ENCODE measurements at places on chromosomes 16 and 17.

- no peak for DNase-seq
Observed at GRCh38 chr17:21250854-21251253, 2.4 kb downstream of the NATD1 start.

DNA sequence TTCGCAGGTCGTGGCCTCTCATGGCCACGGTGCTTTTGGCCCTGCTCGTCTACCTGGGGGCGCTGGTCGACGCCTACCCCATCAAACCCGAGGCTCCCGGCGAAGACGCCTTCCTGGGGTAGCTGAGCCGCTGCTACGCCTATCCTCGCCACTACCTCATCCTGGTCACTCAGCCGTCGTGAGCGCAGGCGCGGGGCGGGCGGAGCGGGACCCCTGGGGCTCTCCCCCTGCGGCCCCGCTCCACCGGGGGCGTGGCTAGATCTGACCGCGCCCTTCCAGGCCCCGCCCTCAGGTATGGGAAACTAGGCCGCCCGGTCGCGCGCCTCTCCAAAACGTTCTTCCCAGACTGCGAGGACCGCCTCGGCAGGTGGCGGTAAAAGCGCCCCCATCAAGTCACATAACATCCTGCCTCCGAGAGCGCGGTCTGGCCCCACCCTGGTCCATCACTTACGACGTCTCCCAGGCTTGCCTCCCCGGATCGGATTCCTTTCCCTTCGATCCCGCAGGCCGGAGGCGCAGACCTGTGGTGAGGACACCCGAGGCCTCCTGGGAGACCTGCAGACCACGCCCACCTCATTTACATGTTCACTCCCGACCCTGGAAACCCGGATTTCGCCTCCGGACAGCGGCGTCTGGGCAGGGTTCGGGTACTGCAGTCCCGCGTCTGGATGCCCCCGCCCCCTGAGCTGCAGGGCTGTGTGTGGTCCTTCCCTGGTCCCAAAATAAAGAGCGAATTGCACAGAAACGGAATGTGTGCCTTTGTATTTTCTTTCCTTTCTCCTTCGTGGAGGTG, 91.5 kb upstream of the TMEM97 start:
- no peak for DNase-seq

GRCh38 chr16:81432937-81433557, 11.6 kb upstream of the CMIP start:
- no peak for DNase-seq

DNA sequence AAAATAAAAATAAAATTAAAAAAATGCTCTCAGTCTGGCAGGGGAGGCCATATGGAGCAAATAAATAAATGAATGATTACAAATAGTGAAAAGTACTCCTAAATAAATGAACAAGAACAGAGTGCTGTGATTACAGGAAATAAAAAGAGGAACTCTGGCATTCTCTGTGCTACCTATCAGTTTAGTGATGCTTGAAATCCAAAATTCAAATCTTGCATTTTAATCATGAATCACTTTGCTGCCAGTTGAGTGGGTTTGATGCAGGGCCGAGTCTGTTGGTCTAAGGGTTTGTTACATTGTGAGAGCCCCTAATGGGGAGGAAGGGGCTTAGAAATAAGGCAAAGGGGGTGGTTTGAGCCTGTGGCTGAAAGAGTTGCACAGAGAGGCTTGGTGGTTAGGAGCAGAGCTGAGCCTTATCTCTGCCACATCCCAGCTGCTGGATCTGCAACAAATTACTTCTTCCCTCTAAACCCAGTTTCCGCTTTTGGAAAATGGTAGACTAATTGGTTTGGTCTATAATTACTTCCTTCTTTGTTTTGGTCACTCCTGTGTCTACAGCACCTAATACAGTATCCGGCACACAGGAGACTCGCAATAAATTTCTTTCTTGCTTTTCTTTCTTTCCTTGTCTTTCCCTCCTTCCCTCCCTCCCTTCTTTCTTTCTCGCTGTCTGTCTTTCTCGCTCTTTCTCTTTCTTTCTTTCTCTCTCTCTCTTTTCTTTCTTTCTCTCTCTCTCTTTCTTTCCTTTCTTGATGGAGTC, 6.3 kb upstream of the ABCC1 start:
- no peak for DNase-seq

- no peak for DNase-seq
Observed at GRCh38 chr16:49637933-49638672, 217.8 kb downstream of the ZNF423 start.

DNA sequence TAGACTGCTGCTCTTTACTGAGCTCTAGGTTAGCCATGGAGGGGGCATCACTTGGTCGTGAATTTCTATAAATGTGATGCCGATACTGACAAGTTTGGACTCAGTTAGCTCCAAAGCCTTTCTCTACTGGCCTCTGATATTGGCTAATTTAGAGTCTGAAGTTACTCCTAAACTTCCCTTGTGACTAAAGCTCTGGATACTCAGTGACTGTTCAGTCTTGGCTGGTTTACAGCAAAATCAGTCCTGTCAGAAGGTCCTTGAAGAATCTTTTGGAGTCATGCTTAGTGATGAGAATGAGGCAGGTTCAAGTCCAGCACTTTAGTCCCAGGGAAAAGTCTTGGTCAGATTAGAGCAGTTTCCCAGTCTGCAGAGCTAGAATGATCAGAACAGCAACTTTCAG, 197.5 kb upstream of the HS3ST4 start:
- no peak for DNase-seq

- DNase-seq, result peak; percentile 23
Observed at GRCh38 chr17:58153046-58153445, 4.9 kb downstream of the OR4D1 start.

DNA sequence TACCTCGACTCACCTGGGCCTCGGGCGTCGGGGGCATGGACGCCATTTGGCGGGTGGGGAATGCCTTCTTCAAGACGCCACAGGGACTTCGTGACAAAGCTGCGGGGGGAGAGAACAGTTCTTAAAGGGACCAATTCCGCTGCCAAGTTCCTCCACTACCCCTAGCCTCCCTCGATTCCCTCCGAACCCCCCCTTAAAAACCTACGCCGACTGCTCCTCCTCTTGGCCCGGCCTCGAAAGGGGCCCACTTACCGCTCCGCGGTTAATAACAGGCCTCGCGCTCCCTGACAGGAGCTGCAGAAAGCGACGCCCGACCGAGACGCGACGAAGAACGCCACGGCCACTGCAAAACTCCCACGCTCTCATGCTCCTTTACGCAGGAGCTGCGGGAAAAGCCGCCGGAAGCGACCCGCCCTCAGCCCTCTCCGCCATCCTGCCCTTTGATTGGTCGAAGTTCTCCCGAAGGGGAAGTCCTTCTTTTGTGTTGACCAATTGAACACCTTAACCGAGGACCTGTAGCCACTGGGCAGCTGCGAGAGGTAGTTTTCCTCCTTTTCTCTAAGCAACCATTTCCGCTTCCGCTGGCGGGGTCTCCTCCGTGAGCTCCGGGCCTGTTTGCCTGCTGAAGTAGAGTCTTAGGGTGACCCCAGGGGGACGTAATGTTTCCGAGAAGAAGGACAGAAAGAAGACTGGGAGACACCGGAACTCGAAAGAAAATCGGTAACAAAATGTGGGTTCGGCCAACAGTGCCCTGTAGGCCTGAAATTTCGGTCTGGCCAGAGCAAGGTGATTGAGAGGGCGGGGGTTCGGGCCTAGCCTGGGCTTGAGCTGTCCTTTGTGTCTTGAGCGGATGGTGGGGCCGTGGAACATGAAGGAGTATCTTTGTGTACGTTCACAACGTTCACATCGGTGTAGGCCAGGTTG, at the start of the genes NAA60 and ZNF597:
TSS of gene NAA60 (plus strand) at position 573 of the 924 bp plus-strand sequence. CDS start 32,548 bp downstream, outside the sequence.
TSS of gene ZNF597 (minus strand) at position 397 of the 924 bp plus-strand sequence. CDS start at position 46, 351 bp downstream.
- DNase-seq, result peak; percentile 57

- no peak for DNase-seq
Observed at GRCh38 chr17:49523706-49524472, 28.8 kb downstream of the NGFR start.

- DNase-seq, result peak; percentile 7
Observed at GRCh38 chr17:3794557-3795389, 6.2 kb downstream of the ITGAE start.

DNA sequence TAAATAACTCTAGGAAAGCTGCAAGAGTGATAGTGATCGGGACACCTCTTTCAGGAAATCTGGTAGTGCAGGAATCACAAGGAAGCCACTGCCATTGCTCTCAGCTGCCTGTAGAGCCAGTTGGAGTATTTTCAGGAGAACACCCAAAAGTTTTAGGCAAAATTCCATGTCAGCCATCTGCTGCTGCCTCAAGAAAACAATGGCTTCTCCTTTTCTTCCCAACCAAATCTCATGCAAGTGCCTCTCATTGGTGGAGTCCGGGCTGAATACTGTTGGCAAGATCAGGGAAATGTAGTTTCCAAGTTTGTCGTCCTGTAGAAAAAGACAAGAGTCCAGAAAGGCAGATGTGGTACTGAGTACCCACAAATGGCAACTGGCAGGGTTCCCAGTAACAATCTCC, 54.9 kb upstream of the TANC2 start:
- DNase-seq, result no peak

DNA sequence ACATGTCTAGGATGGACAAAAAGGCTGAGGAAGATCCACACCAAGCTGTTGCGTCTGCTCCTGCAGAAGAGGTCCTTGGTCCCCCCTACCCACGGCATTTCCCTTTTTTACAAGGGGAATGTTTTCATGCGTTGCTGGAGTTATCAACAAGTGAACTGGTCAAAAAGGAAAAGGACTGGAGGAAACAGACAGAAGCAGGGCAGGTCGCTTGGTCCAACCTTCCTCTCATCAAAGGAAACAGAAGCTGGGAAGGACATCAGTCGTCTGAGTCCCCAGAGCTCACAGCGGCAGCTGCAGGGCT, 26.1 kb downstream of the PIEZO1 start:
- DNase-seq, result no peak

DNA sequence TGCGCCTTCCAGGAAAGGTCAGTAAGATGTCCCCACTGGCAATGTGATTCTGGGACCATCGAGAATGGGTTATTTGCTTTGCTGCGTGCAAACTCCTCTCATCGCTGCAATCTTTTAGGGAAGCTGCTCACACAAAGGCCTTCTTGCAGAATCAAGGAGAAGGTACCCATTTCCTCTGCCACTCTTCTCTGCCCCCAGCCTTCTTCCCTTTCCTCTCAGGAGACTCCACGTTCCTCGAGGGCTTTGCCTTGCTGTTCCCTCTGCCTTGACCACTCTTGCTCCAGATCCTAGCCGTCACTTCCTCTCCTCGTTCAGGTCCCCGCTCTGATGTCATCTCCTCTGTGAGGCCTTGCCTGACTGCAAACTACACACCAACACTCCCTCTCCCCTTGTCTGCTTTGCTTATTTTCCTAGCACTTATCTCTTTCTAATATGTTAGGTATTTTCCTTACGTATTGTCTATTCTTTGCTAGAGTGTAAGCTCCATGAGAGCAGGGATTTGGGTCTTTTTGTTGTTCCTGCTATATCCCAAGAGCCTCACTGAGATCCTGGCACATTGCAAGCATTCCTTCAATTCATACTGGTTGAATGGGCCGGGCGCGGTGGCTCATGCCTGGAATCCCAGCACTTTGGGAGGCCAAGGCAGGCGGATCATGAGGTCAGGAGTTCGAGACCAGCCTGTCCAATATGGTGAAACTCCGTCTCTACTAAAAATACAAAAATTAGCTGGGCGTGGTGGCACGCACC, 5.3 kb upstream of the CRK start:
- DNase-seq, result no peak

DNA sequence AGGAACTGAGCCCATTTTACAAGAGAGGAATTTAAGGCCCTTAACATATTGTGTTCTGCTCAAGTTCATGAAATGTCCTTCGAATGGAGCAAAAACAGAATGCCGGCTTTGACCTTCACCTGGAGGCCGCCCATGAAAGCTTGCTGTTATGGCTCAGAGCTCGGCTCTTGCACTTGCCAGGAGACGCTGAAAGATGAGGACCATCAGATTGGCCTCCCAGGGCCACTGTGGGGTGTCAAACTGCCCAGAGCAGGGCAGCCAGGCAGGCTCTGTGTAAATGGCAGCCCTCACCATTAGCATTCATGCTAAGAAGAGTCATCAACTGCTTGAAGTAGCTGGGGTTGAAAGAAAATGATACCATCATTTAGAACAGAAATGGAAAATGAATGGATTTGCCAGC, 39.3 kb downstream of the IL21R start:
- DNase-seq, result no peak

GRCh38 chr16:10535461-10535860, 44.9 kb downstream of the EMP2 start:
- no peak for DNase-seq

DNA sequence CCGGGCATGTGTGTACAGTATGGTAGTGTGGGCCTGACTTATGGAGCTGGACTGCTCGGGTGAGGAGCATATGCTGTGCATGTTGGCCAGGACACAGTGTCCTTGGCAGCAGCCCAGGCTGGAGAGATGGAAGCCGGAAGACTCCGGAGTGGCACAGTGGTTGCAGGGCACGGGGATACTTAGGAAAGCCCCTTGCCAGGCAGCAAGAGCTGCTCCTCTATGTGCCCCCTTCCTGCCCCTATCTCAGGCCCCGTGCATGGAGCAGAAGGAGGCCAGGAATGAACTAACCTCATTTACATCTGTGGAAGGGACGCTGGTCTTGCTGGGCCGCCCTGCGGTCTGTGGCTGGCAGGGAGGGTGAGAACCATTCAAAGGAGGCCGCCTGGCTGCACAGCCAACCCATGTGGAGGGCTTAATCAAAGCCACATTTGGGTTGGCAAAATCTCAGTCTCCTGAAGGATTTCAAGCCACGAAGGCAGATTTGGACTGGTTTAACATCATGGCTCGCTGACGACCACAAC, 32.2 kb upstream of the RCVRN start:
- DNase-seq, result no peak

DNA sequence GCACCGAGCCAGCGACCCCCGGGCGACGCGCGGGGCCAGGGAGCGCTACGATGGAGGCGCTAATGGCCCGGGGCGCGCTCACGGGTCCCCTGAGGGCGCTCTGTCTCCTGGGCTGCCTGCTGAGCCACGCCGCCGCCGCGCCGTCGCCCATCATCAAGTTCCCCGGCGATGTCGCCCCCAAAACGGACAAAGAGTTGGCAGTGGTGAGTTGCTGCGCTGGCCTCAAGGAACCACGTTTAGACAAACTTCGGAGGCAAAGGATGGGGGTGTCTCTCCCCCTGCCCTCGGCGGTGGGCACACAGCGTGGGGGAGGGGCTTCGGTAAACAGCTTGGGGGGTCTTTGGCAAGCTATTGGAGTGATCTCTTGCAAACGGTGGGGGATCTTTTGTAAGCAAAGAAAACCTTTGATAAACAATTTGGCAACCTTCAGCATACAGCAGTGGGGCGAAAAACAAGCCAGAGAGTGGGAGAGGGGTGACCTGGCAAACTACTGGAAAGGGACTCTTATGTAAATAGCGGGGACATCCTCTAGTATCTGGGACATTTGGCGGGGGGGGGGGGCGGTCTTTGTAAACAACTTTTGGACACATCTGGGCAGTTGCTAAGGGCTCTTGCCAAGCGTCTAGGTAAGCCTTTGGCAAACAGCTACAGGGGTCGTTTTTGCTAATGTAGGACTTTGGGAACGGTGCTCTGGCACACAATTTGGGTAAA, 587 bp downstream of the MMP2 start:
- no peak for DNase-seq
